Dorsolateral prefrontal cortex (tissue), 122 donors: ENCODE measurements at places on chromosomes 1 and 21. TPM values are rescaled to one million over a fixed set of nuclear protein-coding genes. Genes with fewer than 3 reads are reported as not detected.

Gene CYP4B1
- 2.3 TPM for total RNA-seq

Gene VHLL
- not detected for total RNA-seq

Gene CLIC6
- 0.20 TPM for total RNA-seq

Gene CADM3
- total RNA-seq = 128 TPM

Gene RPE65
- total RNA-seq = 0.39 TPM

Gene PCAT6
- total RNA-seq = 2.2 TPM

Gene PEA15
- 704 TPM for total RNA-seq

Gene FCMR
- 0.50 TPM for total RNA-seq

Gene RBP7
- total RNA-seq = 4.1 TPM
